ENCODE measurements at places on chromosomes 5 and 9. TPM values are rescaled to one million over a fixed set of nuclear protein-coding genes. Genes with fewer than 3 reads are reported as not detected.

DNA sequence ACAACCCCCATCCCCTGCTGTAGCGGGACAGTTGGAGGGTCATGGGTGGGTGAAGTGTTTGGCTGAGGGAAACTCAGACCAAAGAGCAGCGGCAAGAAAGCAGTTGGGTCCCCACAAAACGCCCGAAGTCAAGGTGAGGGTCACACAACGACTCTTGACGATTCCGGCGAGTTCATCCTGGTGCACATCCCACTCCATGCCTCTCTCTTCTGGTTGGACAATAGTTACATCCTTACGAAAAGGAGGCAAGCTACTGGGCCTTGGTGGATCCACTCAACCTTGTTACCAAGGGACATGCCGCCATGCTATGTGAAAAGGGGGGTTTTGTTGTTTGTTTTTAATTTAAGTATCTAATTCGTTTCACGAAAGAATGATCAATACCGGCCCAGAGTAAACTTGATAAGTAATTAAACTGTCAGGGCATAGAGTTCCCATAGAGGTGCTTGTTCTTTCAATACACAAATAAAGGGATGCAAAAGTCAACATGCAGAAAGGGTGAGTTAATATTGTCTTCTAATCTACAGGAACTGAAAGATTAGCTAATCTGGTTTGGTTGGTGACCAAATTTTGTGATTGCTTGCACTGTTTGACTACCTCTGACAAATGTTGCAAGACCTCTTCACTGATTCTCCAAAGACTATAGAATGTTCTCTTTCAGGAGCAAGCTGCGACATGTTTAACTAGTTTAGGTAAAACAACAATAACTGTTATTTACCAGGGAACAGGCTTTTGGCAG, 732 bp upstream of the SMIM15 start:
- H3K4me3 ChIP-seq = peak overlapping the region; percentile 99
- H3K4me1 ChIP-seq = peaks cover 34% of the 10 kb centered on the region
- H3K36me3 ChIP-seq = peaks cover 17% of the 10 kb centered on the region
- peak overlapping the region; percentile 97 for H3K27ac ChIP-seq
- DNase-seq = no peak

- peak overlapping the region; percentile 90 for H3K4me3 ChIP-seq
- peaks cover 21% of the 10 kb centered on the region for H3K4me1 ChIP-seq
- H3K27ac ChIP-seq = peak overlapping the region; percentile 99
- no peak for DNase-seq
- H3K27me3 ChIP-seq = no peaks in the 10 kb centered on the region
These were observed 603 bp downstream of the PPIP5K2 start for GRCh38 chr5:103120607-103121200.

DNA sequence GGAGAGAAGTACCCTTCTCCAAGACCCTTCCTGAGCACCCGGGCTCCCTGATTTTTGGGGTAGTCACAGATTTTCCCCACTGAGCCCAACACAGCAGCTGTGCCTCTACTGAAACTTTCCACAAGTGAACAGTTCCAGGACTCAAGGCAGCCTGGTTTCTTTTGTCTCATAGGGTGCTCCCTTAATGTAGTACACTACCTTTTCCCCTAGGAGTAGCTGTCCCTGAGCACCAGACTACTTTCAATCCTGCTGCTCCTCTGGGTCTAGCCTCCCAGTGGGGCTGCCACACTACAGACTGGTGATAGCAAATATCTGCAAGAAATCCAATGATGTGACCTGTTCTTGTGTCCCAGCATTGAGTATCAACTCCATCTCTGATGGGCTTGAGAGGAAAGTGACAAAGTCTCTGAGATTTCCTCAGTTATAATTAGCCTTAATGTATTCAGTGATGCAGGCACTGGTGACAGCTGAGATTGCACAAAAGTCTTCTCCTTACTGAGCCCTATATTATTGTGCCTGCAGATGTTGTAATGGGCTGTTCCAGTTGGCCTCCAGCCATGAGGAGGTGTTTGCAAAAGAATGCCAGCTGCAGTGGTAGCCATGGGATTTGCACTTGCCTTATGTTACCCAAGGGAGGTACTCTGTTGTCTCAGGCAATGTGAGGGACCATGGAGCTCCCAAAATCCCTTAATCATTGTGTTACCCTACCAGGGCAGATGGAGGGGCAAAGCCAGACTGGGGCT, 1802.5 kb downstream of the EFNA5 start:
- H3K36me3 ChIP-seq = peaks cover 5% of the 10 kb centered on the region
- no peak overlapping the region for H3K27ac ChIP-seq
- DNase-seq = no peak
- H3K27me3 ChIP-seq = no peaks in the 10 kb centered on the region

GRCh38 chr9:115422932-115423440, 305.0 kb upstream of the TNC start:
- no peak overlapping the region for H3K27ac ChIP-seq
- no peak for DNase-seq
- H3K4me1 ChIP-seq = no peaks in the 10 kb centered on the region
- no peak overlapping the region for H3K4me3 ChIP-seq
- H3K36me3 ChIP-seq = peaks cover 1% of the 10 kb centered on the region

- no peak overlapping the region for H3K4me3 ChIP-seq
- H3K36me3 ChIP-seq = no peaks in the 10 kb centered on the region
- no peaks in the 10 kb centered on the region for H3K27me3 ChIP-seq
These were observed 312.6 kb downstream of the TMEM232 start for GRCh38 chr5:110413856-110414255.

DNA sequence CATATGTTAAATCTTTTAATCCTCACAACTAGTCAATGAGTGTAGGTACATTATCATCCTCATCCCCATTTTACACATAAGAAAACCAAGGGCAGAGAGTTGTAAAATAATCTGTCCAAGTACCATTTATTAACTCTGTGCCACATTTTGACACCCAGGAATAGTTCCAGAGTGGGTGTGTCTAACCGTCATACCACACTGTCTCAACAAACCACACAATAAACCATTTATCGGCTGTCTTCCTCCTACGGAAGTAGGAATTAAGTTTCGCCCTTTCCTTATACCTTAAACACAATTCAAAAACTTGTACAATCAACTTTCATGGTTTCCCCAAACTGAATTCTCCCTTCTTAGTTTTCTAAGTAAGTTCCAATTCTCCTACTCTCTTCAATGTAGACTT, 11.4 kb downstream of the AP3B1 start:
- no peaks in the 10 kb centered on the region for H3K27me3 ChIP-seq
- peaks cover 6% of the 10 kb centered on the region for H3K36me3 ChIP-seq
- H3K4me3 ChIP-seq = no peak overlapping the region
- no peak for DNase-seq
- no peak overlapping the region for H3K27ac ChIP-seq

GRCh38 chr9:21311889-21312288, 6.8 kb upstream of the IFNA5 start:
- no peak overlapping the region for H3K4me3 ChIP-seq
- H3K27me3 ChIP-seq = peaks cover 45% of the 10 kb centered on the region
- no peak overlapping the region for H3K27ac ChIP-seq
- H3K4me1 ChIP-seq = no peaks in the 10 kb centered on the region
- DNase-seq = no peak

DNA sequence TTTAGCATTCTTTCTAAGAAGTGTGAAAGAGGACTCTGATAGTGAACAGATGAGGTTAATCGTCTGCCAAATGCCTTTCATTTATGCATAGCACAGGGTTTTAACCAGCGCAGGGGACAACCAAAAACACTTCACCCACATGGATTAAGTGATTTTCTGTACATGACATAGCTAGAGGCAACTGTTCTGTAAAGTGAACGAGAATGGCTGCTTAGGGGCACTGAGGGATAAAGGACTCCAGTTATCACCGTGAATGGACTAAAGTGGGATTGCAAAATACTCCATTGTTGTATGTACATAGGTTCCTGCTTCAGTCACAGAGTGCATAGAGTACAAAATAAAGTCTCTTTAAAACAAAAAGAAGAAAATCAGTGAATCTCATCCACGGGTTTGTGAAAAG, 456.8 kb downstream of the DMAC1 start:
- DNase-seq = no peak
- peaks cover 24% of the 10 kb centered on the region for H3K4me1 ChIP-seq
- no peaks in the 10 kb centered on the region for H3K36me3 ChIP-seq
- H3K4me3 ChIP-seq = no peak overlapping the region

DNA sequence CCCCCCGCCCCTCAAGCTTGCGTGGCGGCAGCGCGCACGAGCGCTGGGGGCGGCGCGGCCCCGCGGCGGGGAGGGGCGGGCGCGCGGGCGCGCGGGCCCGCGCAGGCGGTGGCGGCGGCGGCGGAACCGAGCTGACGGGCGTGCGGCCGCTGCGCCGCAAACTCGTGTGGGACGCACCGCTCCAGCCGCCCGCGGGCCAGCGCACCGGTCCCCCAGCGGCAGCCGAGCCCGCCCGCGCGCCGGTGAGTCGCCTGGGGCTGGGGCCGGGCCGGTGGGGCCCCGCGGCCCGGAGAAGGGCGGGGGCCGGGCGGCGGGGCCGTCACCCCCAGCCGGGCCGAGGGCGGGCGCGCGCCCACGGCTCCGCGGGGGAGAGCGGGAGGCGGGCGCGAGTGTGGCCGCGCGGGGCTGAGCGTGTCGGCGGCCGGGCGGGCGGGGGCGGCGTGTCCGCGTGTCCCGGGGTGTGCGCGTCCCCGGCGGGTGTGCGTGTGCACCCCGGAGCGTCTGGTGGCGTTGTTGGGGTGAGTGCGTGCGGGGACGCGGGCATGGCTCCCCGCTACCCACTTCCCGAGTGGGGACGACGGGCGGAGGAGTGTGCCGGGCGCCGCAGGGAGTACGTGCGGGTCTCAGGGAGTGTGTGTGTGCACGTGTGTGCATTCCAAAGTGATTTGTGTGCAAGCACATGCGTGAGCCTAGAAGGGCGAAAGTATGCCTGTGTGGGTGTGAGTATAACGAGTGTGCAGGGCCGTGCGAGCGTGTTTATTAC, at the start of gene NEK6:
NEK6 (plus strand) TSS at position 106 of the 763 bp plus-strand sequence. CDS start 44,016 bp downstream, outside the sequence.
- peak within 1 kb of the TSS; percentile 98 for H3K27ac ChIP-seq
- H3K36me3 ChIP-seq = no peaks in the 10 kb centered on the region
- H3K27me3 ChIP-seq = peaks cover 5% of the 10 kb centered on the region
- peak within 1 kb of the TSS; percentile 94 for H3K4me3 ChIP-seq

GRCh38 chr5:1054018-1054798, 45.6 kb downstream of the NKD2 start:
- H3K27me3 ChIP-seq = no peaks in the 10 kb centered on the region
- no peaks in the 10 kb centered on the region for H3K4me1 ChIP-seq
- no peak overlapping the region for H3K27ac ChIP-seq

DNA sequence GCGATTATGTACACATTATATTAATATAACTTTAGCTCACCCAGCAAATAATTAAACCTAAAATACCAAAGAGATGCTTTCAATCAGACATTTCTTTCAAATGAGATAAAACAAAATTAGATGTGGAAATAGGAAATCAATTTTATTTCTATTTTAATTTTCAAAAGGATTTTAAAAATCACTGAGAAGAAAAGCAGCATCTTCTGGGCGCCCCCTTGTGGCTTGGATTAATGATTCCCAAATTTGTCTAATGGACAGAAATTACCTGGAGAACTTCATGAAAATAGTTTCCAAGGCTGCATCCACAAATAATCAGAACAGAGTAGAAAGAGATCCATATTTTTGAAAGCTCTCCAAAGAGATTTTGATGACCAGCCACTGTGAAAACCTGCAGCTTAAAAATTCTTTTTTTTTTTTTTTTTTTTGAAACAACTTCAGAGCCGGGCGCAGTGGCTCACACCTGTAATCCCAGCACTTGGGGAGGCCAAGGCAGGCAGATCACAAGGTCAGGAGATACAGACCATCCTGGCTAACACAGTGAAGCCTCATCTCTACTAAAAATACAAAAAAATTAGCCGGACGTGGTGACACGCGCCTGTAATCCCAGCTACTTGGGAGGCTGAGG, 50.9 kb upstream of the CEMIP2 start:
- H3K27ac ChIP-seq = no peak overlapping the region
- no peaks in the 10 kb centered on the region for H3K36me3 ChIP-seq
- peak; percentile 15 for DNase-seq
- H3K4me3 ChIP-seq = no peak overlapping the region

MSMP gene
- not detected for total RNA-seq

KCNMB1 gene
- not detected for total RNA-seq

ROPN1L gene
- total RNA-seq = 0.43 TPM

Data from progenitor cell of endocrine pancreas (in vitro differentiated cells).